ENCODE measurements at places on chromosomes 1 and 21.

DNA sequence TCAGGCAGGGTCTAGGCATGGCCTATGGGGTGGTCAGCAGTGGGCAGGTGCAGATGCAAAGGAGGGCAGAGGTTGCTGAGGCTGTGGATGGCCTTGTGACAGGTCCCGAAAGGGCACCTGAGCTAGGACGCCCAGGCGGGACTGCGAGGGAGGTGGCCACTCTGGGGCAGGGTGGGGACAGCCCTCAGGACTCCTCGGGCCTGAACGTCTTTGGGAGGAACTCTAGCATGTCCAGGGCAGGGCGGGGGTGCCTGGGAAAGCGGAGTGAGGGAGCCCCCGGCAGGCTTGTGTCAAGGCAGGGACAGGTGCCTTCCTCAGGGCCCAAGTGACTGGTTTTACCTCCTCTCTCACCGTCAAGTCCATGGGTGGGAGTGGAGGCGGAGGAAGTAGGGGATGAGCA lies 125.4 kb upstream of the WNT4 start:
- no peak for DNase-seq

GRCh38 chr1:45238846-45239245 lies 32.4 kb upstream of the ZSWIM5 start:
- no peak for DNase-seq

DNA sequence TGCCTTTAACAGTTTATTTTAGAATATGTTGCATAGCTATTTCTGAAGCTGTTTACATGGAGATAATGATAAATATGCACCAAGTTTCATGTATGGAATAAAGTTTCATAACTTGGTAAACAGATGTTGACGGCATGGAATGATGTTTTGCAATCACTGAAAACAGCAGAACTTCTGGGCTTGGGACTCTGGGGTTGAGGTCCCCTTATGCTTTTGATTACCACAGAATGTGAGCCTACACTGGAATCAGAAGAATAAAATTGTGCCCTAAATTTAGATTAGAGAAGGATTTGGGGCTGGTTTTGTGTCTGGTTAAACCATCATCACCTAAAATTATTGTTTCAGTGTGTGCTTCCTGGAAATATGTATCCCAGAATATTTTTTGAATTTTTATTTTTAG lies 11.1 kb downstream of the KRTAP24-1 start:
- DNase-seq = no peak

DNA sequence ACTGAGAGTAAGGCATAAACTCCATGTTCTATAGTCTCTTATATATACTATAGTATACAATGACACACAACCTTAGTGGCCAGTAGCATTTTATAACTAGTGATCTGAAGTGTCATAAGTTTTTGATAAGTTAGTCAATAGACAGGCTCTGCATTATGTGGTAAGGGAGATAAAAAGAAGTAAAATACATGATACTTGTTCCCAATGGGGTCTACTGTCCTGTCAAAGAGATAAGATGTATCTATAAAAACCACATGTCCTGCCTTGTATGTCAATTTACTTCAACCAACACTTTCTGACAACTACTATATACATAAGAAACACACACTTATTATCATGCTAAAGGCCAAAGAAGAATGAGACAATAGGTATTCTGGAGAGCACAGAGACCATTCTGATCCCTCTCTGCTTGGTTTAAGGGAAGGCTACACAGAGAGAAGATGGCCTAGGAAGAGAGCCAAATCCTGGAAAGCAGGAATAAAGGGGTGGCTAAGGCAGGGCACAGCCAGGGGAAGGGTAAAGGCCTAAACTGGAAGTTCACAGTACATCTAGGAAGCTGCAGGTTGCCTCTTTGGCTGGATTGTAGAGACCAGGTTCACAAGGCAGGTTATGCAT lies 91.4 kb downstream of the LYST start:
- no peak for DNase-seq

DNA sequence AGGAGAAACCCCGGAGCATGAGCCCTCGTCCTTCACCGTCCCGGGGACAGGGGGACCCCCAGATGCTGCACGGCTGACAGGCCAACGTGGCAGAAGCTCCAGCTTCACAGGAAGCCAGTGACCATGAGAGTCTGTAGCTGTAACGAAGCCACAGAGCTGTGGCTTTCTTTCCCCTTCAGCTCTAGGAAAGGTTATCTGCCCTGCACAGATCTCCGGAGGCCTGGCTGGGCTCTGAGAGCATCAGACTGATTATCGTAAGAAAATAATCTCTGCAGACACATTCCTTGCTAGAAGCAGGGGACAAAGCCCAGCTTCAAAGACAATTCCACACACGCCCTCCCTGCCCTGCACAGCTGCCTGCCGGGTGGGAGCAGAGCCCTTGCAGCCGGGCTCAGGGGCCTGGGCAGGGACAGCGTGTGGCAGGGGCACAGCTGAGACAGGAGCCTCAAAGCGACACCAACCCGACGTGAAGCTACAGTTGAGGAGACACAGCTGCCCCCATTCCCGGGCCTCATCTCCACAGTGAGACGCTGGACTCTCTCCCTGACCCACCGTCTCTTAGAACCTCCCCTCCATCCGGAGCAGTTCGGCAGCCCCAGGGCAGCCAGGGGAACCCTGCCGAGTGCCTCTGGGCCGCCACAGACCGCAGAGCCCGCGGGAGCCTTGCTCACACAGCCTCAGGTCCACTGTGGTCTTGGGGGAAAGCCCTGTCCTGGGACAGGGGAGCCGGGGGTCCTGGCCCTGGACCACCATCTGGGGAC lies 30.6 kb downstream of the POFUT2 start:
- DNase-seq = no peak

DNA sequence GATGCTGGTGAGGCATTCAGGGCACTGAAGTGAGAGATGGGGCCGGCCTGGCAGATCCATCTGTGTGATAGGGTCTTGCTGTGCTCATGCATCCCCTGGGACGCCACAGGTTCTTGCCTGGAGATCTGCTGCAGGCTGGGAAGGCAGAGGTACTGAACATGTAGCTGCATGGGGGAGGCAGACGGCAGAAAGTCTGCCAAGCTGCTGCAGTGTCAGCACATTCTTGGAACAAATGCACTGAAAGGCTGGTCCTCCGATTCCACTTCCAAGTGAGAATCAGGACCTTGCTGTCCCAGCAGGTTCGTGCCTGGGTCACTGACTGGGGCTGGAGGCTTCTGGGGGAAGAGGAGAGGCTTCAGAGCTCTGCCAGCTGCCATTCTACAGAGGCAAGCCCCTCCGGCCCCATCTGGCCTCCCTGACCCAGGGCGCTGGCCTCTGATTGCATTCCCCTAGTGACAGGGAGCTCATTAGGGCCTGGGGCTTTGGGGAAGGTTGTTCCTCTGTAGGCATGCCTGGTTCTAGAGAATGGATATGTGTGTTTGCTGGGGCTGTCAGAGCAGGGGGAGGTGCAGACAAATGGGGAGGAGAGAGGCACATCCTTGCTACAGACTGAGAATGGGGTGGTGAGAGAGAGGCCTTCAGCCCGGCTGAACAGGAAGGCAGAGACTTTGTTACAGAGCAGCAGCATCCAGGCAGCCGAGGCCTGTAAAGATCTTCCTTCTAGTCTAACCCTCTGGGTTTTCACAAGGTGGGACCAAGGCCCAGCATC lies 174.0 kb downstream of the TRABD2B start:
- no peak for DNase-seq

DNA sequence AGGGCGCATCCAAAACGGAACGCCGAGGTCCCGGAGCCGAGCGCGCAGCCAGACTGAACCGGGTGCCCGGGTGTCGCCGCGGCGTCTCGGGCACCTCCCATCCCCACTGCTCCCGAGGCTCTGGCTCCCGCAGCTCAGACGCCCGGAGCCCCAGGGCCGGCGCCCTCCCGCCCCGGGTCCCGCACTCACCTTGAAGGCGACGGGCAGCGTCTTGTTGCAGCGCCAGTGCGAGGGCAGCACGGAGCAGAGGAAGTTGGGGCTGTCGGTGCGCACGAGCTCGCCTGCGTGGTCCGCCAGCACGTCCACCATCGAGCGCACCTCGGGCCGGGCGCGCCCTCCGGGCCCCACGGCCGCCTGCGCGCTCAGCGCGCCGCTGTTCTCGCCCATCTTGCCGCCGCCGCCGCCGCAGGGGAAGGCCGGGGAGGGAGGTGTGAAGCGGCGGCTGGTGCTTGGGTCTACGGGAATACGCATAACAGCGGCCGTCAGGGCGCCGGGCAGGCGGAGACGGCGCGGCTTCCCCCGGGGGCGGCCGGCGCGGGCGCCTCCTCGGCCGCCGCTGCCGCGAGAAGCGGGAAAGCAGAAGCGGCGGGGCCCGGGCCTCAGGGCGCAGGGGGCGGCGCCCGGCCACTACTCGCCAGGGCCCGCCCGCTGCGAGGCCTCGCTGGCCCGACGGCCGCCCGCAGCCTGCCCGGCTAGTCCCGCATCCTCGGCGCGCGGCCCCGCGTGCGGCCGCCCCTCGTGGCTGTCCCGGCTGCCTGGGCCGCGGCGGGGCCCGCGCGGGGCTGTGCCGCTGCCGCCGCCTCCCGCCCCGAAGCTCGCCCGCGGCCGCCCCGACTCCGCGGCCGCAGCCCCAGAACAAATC lies 447 bp downstream of the RUNX3 start:
- no peak for DNase-seq

DNA sequence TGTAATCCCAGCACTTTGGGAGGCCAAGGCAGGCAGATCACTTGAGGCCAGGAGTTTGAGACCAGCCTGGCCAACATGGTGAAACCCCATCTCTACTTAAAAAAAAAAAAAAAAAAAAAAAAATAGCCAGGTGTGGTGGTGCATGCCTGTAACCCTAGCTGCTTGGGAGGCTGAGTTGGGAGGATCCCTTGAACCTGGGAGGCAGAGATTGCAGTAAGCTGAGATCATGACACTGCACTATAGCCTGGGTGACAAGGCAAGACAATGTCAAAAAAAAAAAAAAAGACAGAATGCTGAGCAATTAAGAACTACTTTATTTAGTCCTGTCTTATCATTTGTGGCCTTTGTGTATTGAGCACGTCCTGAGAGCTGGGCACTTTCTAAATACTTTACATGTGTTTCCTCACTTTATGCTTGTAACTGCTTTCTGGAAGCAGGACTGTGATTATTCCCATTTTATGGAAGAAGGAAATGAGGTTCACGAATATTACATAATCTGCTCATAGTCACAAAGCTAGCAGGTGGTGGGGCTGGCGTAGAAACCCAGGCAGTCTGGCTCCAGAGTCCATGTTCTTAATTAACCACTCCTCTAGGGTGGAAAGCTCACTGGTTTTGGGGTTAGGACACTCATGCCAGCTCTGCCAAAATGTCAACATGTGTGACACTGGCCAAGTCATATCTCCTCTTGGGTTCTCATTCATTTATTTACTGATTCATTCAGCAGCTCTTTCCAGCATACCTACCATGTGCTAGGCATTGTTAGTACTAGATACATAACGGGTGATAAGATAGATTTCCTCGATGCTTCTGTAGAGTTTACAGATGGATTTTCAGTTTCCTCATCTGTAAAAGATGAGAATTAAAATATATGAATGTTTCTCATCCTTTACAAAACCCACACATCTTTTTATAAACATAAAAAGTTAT lies 57.7 kb downstream of the DDR2 start:
- no peak for DNase-seq

GRCh38 chr1:92862605-92863004 lies 30.8 kb downstream of the RPL5 start:
- no peak for DNase-seq

DNA sequence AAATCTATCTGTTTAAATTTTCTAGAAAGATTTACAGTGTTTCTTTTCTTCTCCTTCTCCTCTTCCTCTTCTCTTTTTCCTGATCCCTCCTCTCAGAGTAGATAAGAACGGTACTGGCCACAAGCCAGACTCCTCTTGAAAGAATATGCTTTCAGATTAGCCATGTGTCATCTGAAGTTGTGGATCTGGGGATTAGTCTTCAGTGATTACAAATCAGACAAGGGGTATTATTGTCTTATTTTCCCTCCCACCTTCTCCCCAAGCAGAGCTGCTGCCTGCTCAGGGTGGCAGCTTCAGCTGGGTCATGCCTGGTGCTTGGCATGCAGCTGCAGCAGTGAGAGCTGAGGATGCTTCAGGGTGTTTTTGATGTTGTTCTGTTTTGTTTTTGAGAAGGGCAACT lies 42.7 kb downstream of the SGIP1 start:
- no peak for DNase-seq

- no peak for DNase-seq
Observed at GRCh38 chr1:119859647-119860046, 36.7 kb downstream of the ADAM30 start.

DNA sequence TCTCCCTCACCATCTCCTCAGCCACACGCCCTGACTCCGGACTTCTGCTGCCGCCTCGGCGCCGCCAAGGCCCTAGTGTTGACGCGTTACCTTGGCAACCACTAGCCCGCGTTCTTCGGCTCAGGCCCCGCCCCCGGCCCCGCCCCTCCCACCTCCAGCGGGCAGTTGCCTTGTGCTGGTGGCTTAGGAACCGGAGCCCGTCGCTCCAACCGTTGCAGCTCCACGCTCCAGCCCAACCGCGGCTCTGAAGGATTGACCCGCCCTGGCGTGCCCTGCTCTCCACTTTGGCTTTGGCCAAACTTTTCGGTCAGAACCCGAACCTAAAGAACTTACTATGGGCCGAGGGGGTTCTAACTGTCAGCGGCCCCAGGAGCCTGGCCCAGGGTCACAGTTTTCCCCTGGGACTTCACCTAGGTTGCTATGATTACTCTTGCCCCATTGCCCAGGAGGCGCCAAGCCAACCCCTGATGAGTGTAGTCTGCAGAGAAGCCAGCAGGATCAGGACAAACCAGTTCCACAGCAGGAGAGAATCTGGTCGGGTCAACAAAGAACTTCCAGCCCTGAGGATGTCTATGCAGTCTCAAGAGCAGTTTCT lies at the start of gene CFAP45:
CFAP45 (minus strand) TSS at position 80 of the 595 bp plus-strand sequence; CDS start at position 13, 67 bp downstream.
- no peak for DNase-seq

DNA sequence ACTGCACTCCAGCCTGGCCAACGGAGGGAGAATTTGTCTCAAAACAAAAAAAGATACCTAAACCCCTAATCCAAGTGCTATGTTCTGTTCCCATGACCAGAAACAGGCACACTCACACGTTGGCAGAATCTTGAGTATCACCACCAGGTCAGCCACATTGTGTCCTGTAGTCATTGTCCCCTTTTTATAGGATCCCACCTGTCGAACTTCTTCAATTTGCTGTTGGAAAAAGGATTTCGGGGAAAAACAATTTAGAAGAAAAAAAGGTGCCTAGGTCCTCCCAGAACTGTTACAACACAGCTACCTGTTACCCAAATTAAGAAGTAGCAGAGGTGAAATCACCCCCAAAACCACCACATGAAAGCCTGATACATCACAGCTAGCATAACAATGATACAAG lies 3.4 kb downstream of the ILF2 start:
- DNase-seq = no peak

Measured in stimulated activated CD8-positive, alpha-beta memory T cell treated with anti-CD3 and anti-CD28 coated beads, Interleukin-12 subunit alpha, Interleukin-12 subunit beta, amount 100 ng/mL, for 1 hour (primary cell).